ENCODE measurements at places on chromosomes 6 and 20.

GRCh38 chr6:90442366-90442765 lies 144.5 kb downstream of the MAP3K7 start:
- H3K4me3 ChIP-seq: no peak overlapping the region
- no peaks in the 10 kb centered on the region for H3K4me1 ChIP-seq
- no peak for DNase-seq
- H3K36me3 ChIP-seq: no peaks in the 10 kb centered on the region
- H3K27ac ChIP-seq: no peak overlapping the region

DNA sequence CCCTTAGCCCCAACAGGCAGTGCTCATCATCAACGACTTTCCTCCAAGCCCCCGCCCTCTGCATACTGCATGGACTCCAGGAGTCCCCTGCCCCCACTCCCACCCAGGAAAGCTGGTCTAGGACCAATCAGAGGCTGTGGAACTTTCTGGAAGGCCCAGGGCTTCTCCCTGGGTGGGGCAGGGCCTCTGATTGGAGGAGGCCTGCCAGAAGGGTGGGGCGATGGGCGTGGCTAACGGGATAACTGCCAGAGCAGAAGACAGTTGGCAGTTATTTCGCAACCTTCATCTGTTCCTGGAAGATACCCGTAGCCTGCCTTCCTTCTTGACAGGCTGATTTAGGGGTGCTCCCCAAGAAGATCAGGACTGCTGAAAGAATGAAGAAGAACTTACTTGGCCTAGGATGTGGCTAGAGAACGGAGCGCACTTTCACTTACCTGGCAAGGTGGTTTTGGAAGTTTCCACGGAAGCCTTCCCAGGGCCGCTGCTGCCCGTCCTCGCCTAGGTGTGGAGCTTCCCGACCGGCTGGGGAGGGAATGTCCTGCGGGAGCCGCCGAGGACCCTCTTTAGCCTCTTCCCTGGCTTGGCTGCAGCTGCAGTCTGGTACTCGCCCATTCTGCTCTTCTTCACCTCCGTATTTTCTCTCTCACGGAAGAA lies 209.0 kb downstream of the LRFN2 start:
- no peaks in the 10 kb centered on the region for H3K4me1 ChIP-seq
- H3K4me3 ChIP-seq: no peak overlapping the region
- no peak for DNase-seq
- H3K27ac ChIP-seq: no peak overlapping the region
- no peaks in the 10 kb centered on the region for H3K36me3 ChIP-seq

- H3K4me3 ChIP-seq: no peak overlapping the region
- no peak for DNase-seq
- no peak overlapping the region for H3K27ac ChIP-seq
- no peaks in the 10 kb centered on the region for H3K36me3 ChIP-seq
Measured at GRCh38 chr20:46010491-46011391, 2.0 kb downstream of the MMP9 start.

GRCh38 chr6:79762370-79762769 lies 131.2 kb downstream of the SH3BGRL2 start:
- no peak for DNase-seq
- no peak overlapping the region for H3K27ac ChIP-seq
- no peaks in the 10 kb centered on the region for H3K4me1 ChIP-seq
- H3K27me3 ChIP-seq: peaks cover 5% of the 10 kb centered on the region
- H3K36me3 ChIP-seq: no peaks in the 10 kb centered on the region
- no peak overlapping the region for H3K4me3 ChIP-seq

DNA sequence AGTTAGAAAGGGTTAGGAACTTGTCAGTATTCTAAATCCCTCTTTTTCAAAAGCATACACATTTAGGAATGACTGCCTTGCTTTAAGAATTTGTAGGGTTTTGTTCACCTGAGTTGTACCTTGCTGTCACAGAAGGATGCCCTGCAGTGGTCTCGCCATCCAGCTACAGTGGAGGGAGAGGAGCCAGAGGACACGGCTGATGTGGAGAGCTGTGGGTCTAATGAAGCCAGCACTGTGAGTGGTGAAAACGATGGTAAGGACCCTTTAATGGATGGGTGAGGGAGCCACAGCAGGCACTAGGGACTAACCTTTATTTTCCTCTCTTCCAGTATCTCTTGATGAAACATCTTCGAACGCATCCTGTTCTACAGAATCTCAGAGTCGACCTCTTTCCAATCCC lies 69.9 kb downstream of the ASXL1 start:
- no peak for DNase-seq
- H3K4me1 ChIP-seq: peaks cover 18% of the 10 kb centered on the region
- no peak overlapping the region for H3K4me3 ChIP-seq
- H3K27ac ChIP-seq: no peak overlapping the region
- H3K36me3 ChIP-seq: peaks cover 49% of the 10 kb centered on the region
- no peaks in the 10 kb centered on the region for H3K27me3 ChIP-seq

DNA sequence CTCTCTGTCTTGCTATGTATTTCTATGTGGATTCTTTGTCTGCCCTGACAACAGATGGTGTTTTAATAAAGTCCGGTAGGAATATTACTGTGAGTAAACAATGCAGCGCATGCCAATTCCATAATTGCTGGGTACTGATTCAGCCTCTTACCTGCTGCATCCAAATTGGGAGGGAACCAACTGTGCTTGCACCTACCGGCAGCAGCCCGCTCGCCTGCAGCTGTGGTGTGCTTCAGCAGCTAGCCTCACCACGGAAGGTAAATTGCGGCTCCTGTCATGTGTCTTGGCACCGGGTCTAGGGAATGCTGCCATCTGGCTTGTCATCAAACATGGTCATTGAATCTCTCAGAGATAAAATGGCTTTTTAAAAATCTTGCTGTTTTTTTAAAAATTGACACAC lies 704.8 kb upstream of the SLC35B3 start:
- no peak overlapping the region for H3K27ac ChIP-seq
- DNase-seq: no peak
- H3K4me1 ChIP-seq: no peaks in the 10 kb centered on the region
- H3K4me3 ChIP-seq: no peak overlapping the region

- H3K4me3 ChIP-seq: peak overlapping the region; percentile 95
- DNase-seq: no peak
- H3K27ac ChIP-seq: peak overlapping the region; percentile 94
- H3K27me3 ChIP-seq: no peaks in the 10 kb centered on the region
- H3K4me1 ChIP-seq: peaks cover 23% of the 10 kb centered on the region
- peaks cover 17% of the 10 kb centered on the region for H3K36me3 ChIP-seq
Measured at GRCh38 chr6:8064638-8065518, 689 bp upstream of the BLOC1S5 start.

- H3K36me3 ChIP-seq: no peaks in the 10 kb centered on the region
- H3K4me1 ChIP-seq: peaks cover 20% of the 10 kb centered on the region
- no peak overlapping the region for H3K27ac ChIP-seq
- no peaks in the 10 kb centered on the region for H3K27me3 ChIP-seq
- DNase-seq: no peak
- H3K4me3 ChIP-seq: no peak overlapping the region
Measured at GRCh38 chr6:12570461-12571030, 146.0 kb upstream of the PHACTR1 start.

DNA sequence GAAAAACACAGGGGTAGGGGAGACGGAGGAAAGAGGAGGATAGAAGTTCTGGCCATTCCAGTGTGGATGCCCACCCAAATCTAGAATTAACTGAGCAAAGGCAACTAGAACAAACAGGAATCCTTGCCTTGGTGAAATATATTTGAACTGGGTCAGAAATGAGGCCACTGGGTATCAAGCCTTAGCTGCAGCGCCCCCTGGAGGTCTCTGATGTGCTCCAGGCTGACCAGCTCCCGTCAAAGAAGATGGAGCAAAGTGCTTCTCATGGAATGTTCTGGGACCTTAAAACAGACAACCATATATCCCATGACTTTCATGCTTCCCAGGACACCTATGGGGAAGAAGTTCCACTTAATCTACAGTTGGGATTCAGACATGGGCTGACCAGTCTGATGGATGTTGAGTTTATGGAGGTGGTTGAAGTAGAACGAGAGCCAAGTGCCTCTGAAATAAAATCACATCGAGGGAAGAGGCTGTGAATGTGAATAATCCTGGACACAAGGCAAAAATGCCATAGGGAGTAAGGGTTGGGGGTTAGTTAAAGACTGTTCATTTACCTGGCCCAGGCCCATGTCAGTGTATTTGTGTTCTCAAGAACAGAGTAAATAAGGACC lies 50.4 kb downstream of the HLA-DPB1 start:
- peak; percentile 73 for DNase-seq
- no peaks in the 10 kb centered on the region for H3K4me1 ChIP-seq
- H3K27ac ChIP-seq: no peak overlapping the region
- peaks cover 24% of the 10 kb centered on the region for H3K27me3 ChIP-seq
- H3K36me3 ChIP-seq: no peaks in the 10 kb centered on the region

DNA sequence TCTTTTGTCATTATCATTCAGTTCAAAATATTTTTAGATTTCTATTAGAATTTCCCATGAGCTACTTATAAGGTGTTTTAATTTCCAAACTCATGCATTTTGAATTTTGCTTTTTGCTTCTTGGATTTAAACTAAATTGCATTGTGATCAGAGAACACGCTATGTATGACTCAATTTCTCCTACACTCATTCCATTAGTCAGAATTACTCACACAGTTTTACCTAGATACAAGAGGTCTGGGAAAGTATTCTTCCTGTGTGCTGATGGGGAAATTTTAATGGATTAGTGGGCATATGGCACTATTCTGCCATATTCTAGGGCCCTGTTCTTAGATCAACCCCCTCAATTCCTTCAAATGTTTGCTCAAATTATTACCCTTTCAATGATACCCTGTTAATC lies 49.9 kb upstream of the BMP5 start:
- no peak overlapping the region for H3K27ac ChIP-seq
- H3K36me3 ChIP-seq: no peaks in the 10 kb centered on the region
- H3K27me3 ChIP-seq: no peaks in the 10 kb centered on the region

GRCh38 chr20:41172296-41173140 lies 35.2 kb downstream of the PLCG1 start:
- H3K36me3 ChIP-seq: peaks cover 62% of the 10 kb centered on the region
- no peaks in the 10 kb centered on the region for H3K27me3 ChIP-seq
- no peak for DNase-seq
- H3K4me1 ChIP-seq: peaks cover 63% of the 10 kb centered on the region

- H3K36me3 ChIP-seq: no peaks in the 10 kb centered on the region
- H3K27ac ChIP-seq: no peak overlapping the region
- no peak overlapping the region for H3K4me3 ChIP-seq
- H3K4me1 ChIP-seq: no peaks in the 10 kb centered on the region
- H3K27me3 ChIP-seq: no peaks in the 10 kb centered on the region
Measured at GRCh38 chr6:146498309-146498708, 45.3 kb upstream of the RAB32 start.

DNA sequence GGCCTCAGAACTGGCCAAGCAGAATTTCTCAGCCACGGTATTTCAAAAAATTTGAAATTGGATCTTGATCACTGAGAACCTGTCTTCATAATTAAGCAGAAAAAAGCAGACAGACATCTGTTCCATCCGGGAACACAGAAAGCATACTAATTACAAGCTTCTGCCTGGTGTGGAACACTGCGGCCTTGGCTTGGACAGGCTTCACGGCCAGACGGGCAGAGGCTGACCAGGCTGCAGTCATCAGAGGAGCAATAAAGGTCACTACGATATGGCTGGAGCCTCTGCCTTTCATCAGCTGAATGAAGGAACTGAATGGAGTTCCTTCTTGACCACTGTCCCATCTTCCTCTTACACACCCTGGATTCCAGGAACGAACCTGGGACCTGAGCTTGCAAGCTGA lies 3.9 kb upstream of the NRSN1 start:
- H3K36me3 ChIP-seq: no peaks in the 10 kb centered on the region
- H3K27ac ChIP-seq: no peak overlapping the region
- peaks cover 39% of the 10 kb centered on the region for H3K27me3 ChIP-seq
- no peak overlapping the region for H3K4me3 ChIP-seq
- no peak for DNase-seq

DNA sequence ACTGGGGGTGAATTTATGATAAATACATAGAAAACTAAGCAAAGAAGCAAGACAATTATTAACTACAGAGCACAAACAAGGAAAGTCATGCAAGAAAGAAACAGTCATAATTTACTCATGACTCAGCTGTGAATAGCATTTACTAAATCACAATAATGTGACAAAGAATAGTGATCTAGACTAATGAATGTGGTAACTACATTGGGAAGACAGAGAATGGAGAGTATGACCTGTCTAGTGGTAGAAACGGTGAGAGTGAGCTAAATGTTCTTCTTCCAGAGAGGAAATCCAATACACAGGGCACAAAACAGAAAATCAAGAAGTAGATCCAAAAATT lies 153.5 kb upstream of the DST start:
- no peaks in the 10 kb centered on the region for H3K27me3 ChIP-seq
- H3K4me1 ChIP-seq: peaks cover 93% of the 10 kb centered on the region
- no peaks in the 10 kb centered on the region for H3K36me3 ChIP-seq
- no peak for DNase-seq
- peak overlapping the region; percentile 80 for H3K27ac ChIP-seq

GRCh38 chr6:14396826-14397517 lies 279.4 kb downstream of the CD83 start:
- DNase-seq: no peak
- no peaks in the 10 kb centered on the region for H3K36me3 ChIP-seq
- H3K27ac ChIP-seq: no peak overlapping the region
- no peak overlapping the region for H3K4me3 ChIP-seq
- H3K4me1 ChIP-seq: peaks cover 17% of the 10 kb centered on the region

- no peaks in the 10 kb centered on the region for H3K36me3 ChIP-seq
- H3K4me1 ChIP-seq: peaks cover 35% of the 10 kb centered on the region
- no peak overlapping the region for H3K27ac ChIP-seq
- peaks cover 100% of the 10 kb centered on the region for H3K27me3 ChIP-seq
- H3K4me3 ChIP-seq: no peak overlapping the region
Measured at GRCh38 chr6:1621070-1621701, 11.5 kb downstream of the FOXC1 start.

GRCh38 chr6:161443848-161444247 lies 170.0 kb upstream of the AGPAT4 start:
- H3K4me3 ChIP-seq: no peak overlapping the region
- peak overlapping the region; percentile 55 for H3K27ac ChIP-seq
- H3K36me3 ChIP-seq: no peaks in the 10 kb centered on the region
- no peak for DNase-seq
- H3K4me1 ChIP-seq: peaks cover 27% of the 10 kb centered on the region

DNA sequence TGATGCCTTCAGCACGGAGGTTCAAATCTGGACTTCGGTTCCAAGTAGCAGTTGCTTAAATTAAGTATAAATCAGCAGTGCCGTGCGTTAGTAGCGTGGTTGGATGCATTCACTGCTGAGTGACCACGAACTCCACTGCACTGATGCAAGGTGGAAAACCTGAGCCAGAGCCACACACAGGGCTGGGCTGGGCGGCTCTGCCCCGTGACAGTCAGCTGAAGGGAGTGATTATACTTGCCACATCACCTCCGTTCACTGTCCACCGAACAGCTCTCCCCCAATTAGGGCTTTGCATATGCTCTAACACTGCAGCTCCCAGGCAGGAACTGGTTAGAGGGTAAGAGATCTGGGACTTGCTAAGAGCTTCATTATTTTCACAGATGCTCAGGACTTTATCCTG lies 22.2 kb downstream of the PPP1R3G start:
- H3K36me3 ChIP-seq: no peaks in the 10 kb centered on the region
- DNase-seq: peak; percentile 55
- H3K4me3 ChIP-seq: peak overlapping the region; percentile 53
- no peaks in the 10 kb centered on the region for H3K27me3 ChIP-seq
- peak overlapping the region; percentile 91 for H3K27ac ChIP-seq

- no peak for DNase-seq
- H3K36me3 ChIP-seq: no peaks in the 10 kb centered on the region
- H3K27ac ChIP-seq: peak overlapping the region; percentile 47
- no peak overlapping the region for H3K4me3 ChIP-seq
- no peaks in the 10 kb centered on the region for H3K27me3 ChIP-seq
Measured at GRCh38 chr6:133040094-133040802, 200.9 kb upstream of the EYA4 start.
